ENCODE measurements at places on chromosomes 1 and 21. TPM values are rescaled to one million over a fixed set of nuclear protein-coding genes. Genes with fewer than 3 reads are reported as not detected.

The FAM72C gene
- total RNA-seq, result 6.0 TPM

The TFF2 gene
- total RNA-seq, result not detected

The HRNR gene
- 2.2 TPM for total RNA-seq

The SH2D2A gene
- total RNA-seq, result 0.48 TPM

The IGSF9 gene
- total RNA-seq, result 3.4 TPM

The CA6 gene
- not detected for total RNA-seq

The TRABD2B gene
- total RNA-seq, result 2.4 TPM

The SFN gene
- total RNA-seq, result 21.4 TPM

The AMY1B gene
- total RNA-seq, result 0.48 TPM
